AG08395 (cell line): ENCODE measurements at places on chromosomes 6 and 20.

GRCh38 chr6:108777536-108777935, 70.7 kb upstream of the ARMC2 start:
- no peak for DNase-seq

DNA sequence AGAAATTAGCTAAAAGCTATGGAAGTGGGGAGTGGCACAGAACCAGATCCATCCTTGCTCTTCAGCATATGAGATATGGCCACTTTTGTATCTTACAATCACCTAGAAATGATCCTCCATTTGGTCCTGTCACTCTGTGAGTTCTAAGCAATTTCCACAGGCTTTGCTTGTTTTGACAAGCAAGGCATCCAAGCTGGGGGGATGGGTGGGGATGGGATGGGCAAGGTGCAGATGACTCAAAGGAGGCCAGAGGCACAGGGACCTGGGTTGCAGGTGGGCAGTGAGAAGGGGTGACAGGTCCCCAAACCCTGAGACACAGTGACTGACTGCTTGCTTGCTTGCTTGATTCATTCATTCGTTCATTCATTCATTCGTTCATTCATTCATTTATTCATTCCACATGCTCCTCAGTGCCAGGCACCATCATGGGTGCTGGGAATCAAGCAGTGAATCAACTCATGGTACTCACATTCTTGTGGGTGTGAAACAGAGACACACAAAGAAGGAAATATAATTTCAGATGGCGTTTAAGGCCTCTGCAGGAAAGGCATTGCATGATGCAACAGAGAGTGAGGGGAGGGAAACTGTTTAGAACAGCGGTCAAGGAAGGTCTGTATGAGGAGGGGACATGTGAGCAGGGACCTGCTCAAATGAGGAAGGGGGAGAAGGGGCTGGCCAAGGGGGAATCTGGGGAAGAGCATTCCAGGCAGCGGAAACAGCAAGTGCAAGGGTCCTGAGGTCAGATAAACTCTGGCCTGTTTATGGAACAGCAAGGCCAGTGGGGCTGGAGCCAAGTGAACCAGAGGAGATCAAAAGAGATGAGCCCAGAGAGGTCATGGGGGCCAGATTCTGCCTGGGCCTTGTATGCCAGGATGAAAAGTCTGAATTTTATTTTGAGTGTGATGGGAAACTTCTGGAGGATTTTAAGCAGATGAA, 3.4 kb downstream of the KCNB1 start:
- DNase-seq, result no peak

GRCh38 chr6:35602133-35602946, 86.4 kb downstream of the FKBP5 start:
- DNase-seq, result peak; percentile 8

GRCh38 chr6:105832313-105832761, 253.8 kb upstream of the PRDM1 start:
- DNase-seq, result no peak

GRCh38 chr6:23301556-23301955, 732.2 kb downstream of the HDGFL1 start:
- DNase-seq, result no peak

- no peak for DNase-seq
Observed at GRCh38 chr6:97790926-97791590, 508.0 kb upstream of the MMS22L start.

- DNase-seq, result no peak
Observed at GRCh38 chr20:53592992-53593465, 610 bp downstream of the ZNF217 start.

GRCh38 chr20:25046181-25046641, 11.7 kb downstream of the ACSS1 start:
- DNase-seq, result no peak

DNA sequence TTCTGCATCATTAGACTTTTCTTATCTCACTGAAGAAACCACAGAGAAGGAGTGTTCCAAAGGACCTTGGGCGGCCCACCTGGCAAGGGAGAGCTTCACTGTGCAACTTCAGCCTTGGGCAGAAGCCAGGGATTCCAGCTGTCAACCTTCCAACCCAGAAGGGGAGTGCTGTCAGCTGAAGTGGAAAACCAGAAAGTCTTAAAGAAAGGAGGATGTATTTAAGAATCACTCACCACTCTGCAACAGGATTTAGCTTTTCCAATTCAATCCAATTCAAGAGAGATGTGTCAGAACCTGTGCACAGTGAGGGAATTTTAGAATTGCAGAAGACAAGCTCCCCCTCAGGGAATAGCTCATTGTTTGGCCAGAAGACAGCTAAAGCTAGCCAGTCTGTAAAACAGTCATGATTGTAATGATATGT, 553.7 kb downstream of the CD83 start:
- peak; percentile 35 for DNase-seq

DNA sequence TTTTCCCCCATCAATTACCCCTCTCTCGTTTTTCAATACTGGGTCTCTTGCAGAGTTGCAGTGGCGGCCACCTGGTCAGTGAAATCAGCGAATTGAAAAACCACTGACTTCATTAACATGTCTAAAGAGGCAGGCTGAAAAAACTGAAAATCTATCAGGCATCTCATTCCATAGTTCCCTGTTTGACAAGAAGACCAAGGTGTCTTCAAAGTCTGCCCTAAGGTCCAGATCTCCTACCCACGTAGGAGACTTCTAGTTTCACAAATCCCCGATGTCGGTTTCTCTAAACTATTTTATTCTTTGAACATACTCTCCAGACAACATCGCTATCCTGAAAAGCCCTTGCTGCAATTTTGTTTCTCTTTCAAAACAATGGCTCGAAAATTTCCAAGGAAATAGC, 796 bp upstream of the TUBB start:
- no peak for DNase-seq

DNA sequence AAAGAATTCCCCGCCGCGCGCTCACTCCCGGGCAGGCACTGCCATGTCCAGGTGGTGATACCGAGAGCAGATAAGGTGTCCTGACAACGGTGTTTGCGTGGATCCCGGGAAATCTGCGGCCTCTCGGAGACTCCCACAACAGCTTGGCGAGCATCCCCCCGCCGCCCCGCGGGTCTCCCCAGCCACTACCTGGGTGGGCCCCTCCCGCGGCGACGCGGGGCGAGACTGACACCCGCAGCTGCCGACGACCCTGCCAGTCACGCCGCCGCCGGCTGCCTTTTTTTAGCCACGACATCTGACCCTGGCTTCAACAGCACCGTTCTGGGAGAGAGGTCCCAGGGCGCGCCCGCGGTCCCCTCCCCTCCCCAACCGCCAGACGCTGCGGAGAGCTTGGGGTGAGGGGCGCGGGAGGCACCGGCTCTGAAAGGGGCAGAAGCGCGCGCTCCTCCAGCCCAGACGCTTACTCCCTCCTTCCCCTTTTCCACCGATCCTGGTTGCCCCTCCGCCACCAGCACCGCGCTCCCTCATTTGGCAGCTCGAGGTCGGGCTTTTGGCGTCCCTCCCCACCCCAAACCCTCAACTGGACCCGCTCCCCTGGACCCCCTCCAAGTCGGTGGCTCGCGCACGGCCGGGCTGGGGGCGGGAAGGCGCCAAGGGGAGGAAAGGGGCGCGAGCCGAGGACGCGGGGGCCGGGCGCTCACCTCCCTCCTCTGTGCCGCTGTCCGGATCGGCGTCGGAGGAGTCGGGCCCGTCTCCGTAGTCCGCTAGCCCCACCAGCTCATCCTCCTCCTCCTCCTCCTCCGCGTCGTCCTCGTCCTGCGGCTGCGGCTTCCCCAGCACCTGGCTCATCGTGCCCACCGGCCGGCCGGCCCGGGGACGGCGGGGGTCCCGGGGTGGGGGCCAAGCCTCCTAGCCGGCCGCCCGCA, 665 bp downstream of the RRAGD start:
- no peak for DNase-seq

GRCh38 chr6:134132494-134133141, 80.2 kb upstream of the SLC2A12 start:
- DNase-seq, result no peak

DNA sequence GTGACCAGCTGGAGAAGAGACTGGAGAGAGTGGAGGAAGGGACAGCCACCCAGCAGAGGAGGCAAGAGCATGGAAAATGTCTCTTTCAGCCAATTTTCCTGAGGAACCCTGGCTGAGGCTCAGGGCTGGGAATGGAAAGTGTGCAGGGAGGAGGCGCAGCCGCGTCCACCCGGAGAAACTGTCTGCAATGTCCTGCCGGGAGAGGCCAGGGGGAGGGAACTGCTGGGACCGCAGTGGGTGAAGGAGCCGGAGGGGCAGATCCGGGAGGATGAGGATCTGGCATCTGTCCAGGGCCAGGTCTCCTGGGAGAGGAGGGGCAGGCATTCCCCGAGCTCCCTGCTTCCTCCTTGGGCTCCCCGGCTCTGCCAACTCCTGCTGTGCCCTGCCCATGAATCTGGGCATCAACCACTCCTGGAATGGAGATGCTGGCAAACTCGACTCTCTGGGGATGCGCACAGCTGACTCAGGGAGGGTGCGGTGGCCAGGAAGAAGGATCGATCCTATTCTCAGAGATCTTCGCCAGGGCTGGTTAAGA, 17.4 kb upstream of the HM13 start:
- DNase-seq, result peak; percentile 62

GRCh38 chr6:6655805-6656251, 67.3 kb downstream of the LY86 start:
- no peak for DNase-seq

DNA sequence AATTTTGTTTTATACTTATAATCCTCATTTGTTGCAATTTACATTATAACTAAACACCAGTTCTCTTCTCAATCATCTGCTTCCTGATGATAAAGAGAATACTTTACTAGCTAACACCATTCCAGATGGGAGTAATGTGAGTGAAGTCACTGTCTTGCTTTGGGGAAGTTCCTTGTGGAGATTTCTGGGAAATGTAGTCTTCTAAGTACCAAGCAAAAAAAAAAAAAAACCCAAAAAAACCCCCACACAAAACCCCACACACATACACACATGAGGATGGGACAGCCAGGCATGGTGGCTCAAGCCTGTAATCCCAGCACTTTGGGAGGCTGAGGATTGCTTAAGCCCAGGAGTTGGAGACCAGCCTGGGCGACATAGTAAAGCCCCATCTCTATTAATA, 2.2 kb upstream of the SNPH start:
- peak; percentile 26 for DNase-seq

DNA sequence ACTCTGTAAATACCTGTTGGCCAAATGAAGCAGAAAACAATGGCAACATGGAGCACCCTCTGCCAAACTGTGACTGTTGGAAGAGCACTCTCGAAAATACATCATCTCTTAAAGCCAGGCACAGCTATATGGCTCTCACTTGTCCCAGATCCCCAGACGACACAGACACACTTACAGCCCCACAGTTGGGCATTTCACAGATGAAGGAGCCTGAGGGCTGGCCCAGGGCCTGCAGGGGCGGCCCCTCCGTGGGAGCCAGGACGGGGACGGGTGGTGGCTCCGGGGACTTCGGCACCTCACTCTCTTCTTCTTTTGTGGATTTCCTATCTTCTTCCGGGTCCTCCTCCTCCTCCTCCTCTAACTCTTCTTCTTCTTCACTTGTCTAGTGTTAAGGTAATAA, 18.4 kb upstream of the MRPS10 start:
- no peak for DNase-seq

DNA sequence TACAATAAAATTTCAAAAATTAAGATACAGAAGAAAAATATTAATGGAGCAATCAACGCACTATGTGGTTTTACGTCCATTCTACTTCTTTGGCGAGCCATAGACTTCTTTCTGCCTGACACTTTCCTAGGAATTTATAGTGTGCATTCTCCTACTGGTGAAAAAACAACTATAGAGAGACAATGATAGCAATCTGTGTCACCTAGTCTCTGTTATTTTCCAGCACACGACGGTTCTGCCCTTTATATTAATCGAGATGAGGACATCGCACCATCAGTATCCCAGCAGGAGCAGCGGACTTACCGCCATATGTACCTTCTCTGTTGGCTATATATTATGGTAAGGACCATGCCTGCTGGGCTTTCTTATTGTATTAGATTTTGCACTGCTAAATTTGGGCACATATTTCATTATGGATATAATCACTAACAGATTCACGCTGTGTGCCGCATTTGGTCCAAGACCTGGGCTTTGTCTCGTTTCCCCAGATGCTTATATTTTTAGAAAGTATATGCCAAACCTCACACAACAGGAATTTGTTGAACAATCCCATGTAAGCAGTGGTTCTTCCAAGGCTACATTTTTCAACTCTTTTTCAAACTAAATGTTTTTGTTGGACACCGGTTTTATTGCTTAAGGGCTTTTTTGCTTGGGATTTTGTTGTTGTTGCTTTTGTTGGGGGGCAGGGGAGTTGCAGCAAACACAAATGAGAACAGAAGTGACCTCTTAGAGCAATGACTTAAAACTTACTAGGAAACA, 166.4 kb downstream of the ADAT2 start:
- peak; percentile 63 for DNase-seq

DNA sequence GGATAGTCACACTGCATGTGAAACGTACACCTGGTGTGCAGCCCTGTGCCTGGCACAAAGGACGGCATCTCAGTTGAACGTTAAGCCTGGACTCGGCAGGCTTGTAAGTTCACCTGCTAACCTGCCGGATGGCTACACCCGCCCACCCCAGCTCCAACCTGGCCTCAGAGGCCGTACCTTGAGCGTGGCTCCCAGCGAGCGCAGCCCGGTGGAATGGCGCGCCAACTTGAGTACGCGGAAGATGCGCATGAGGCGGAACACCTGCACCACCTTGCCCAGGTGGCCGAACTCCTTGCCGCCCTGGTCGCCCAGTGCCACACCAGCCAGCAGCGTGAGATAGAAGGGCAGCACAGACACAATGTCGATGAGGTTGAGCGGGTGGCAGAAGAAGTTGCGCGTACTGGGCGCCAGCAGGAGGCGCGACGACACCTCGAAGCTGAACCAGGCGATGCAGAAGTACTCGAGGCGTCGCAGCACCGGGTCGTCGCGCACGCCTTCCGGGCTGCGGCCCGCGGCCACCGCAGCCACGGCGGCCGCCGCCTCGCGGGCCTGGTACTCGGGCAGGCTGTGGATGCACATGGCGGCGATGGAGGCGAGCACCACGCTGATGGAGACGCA, 3.3 kb downstream of the KCNS1 start:
- no peak for DNase-seq

GRCh38 chr6:32427218-32427617, 12.5 kb upstream of the HLA-DRA start:
- DNase-seq, result no peak

DNA sequence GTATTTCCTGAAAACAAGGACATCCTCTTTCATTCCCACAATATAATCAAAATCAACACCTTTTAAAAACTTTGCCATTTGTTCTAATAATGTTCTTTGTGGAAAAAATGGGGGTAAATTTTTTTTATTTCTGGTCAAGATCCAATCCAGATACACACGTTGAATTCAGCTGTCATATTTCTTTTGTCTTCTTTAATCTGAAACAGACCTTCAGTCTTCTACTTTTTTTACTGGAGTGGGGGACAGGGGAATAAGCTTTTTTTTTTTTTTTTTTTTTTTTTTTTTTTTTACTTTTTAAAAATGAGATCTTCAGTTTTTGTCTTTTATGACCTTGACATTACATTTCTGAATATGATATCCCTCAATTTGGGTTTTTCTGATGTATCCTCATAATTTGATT, 69.1 kb downstream of the SCAND1 start:
- DNase-seq, result no peak

DNA sequence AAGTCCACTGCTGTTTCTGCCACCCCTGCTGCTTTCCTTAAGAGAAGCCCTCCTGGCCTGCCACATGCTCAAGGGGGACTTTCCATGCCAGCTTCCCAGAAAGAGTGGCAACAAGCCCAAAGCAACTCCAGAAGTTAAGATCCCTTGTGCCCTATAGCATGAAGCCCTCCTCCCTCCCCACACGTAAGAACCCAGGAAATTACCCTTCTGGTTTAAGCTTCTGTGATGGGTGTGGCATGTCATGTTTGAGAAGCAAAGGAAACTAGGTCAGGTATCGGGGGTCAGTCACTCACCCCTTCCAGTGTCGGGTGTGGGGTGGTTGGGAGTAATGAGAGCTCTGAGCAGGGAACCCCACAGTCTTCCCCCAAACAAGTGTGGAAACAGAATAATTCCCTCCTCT, 196.1 kb downstream of the LRFN2 start:
- no peak for DNase-seq
